ENCODE measurements at places on chromosomes 3 and 15.

GRCh38 chr3:56069766-56070165, 398.5 kb downstream of the ERC2 start:
- DNase-seq, result no peak

DNA sequence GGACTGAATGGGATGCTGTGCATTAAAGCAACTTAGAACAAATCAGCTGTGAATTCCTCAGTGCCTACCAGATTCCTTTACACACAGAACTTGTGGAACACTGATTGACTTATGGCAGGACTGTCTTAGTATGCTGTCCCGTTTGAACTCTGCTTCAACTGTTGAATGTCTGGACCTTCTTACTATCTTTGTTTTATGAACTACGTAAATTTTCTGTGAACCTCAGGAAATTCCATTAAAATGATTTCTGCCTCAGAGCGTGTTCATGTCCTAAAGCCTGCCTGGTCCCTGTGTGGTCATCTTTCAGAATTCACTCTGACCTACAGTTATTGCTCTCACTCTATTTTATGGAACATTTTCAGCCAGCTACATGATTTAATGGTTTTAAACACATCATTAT, 29.4 kb upstream of the FBN1 start:
- DNase-seq, result no peak

DNA sequence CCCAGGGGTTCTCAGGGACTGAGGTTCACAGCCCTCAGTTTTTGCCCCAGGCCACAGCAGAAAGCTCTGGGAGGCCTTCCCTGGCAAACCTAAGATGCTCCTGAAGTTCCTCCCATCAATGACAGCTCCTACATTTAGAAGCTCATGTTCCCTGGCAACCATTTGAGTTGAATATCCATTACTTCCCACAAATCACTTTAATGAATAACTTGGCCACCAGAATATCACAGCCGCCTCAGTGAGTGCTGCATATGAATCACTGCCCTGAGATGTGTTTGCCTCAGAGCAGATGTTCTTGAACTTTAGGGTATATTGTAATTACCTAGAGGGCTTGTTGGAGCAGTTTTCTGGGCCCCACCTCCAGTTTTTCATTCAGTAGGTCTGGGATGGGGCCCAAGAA, 27.4 kb downstream of the SLCO2A1 start:
- no peak for DNase-seq

GRCh38 chr15:48112242-48112641, 8.5 kb upstream of the SLC24A5 start:
- DNase-seq, result peak; percentile 4

GRCh38 chr15:100183921-100184495, 157.8 kb downstream of the ADAMTS17 start:
- DNase-seq, result no peak

GRCh38 chr15:71880276-71880675, 69.9 kb downstream of the NR2E3 start:
- DNase-seq, result no peak

DNA sequence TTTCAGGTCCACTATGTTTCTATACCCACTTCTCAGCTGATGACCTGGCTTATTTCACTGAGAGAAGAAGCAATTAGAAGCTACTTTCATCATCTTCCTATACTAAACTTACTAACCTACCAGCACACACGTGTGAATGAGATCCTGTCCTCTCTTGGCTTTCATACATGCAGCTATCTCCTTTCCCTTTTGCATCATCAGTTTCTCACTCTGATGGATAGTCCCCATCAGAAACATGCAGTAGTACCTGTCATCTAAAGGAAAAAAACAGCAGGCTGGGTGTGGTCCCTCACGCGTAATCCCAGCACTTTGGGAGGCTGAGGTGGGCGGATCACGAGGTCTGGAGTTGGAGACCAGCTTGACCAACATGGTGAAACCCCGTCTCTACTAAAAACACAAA, 237.6 kb upstream of the C2CD4B start:
- DNase-seq, result no peak

DNA sequence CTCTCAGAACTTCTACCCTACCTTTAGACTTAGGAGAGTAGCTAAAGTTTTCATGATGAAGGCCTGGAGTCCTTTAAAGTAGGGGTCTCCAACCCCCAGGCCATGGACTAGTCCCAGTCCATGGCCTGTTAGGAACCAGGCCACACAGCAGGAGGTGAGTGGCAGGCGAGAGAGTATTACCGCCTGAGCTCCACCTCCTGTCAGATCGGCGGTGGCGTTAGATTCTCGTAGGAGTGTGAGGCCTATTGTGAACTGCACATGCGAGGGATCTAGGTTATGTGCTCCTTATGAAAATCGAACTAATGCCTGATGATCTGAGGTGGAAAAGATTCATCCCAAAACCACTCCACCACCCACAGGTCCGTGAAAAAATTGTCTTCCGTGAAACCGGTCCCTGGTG, 18.3 kb upstream of the CACNA2D3 start:
- no peak for DNase-seq

- no peak for DNase-seq
Measured at GRCh38 chr3:173939331-173939730, 541.8 kb downstream of the NLGN1 start.

- no peak for DNase-seq
Measured at GRCh38 chr3:169354774-169355501, 308.6 kb downstream of the MECOM start.

DNA sequence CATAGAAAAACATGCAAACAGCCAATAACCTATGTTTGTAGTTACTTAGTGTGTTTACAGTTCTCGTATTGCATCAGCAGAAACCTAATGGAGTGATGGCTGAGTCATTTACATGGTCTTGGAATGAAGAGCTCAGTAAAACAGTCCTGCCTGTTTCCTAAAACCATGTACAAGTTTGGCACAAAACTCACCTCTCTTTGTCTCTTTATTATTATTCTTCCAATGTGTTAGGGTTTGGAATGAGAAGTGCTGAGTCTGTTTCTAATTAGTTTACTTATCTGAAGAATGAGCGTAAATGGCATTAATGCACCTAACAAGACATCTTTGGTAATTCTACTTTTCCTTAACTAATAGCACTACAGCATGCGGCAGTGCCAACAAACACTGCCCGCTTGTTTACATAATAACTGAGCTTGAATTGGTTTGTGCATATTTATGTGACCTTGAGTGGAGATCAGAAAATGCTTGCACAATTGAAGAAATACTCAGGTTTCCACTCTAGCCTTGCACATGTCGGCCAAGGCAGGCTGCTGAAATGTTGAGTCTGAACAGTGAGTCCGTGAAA, 385.4 kb upstream of the SEMA6D start:
- DNase-seq, result no peak

- no peak for DNase-seq
Measured at GRCh38 chr3:105077060-105077822, 289.5 kb upstream of the ALCAM start.

- DNase-seq, result peak; percentile 52
Measured at GRCh38 chr3:102715030-102715697, 280.3 kb downstream of the ZPLD1 start.

DNA sequence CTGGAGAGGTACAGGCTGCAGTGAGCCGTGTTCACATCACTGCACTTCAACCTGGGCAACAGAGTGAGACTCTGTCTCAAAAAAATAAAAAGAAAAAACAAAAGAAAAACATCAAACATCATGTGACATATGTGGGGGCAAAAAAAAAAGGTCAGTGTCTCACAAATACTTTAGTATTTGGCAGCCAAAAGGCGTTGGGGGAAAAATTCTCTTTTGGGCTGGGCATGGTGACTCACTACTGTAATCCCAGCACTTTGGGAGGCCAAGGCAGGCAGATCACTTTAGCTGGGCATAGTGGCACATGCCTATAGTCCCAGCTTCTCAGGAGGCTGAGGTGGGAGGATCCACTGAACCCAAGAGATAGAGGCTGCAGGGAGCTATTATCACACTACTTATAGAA, 47.6 kb downstream of the TMCC1 start:
- DNase-seq, result no peak

- DNase-seq, result no peak
Measured at GRCh38 chr3:95319921-95320494, 1257.1 kb downstream of the NSUN3 start.

DNA sequence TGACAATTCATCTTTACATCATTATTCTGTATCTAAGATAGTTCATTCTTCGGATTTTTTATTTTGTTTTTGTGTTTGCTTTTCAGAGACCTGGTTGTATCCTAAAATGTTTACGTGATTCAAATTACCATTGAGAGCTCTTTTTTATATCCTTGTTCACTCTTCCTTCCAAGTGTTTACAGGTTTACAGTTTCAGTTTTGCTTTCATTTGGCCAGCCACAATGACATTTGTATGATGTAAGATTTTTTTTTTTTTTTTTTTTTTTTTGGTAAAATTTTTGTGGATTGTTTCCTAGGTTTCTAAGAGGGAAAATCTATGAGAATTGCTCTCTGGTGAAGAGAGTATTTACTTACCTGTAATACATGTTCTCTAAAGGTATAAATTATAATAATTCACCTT, 55.0 kb downstream of the SETD5 start:
- DNase-seq, result no peak

- DNase-seq, result no peak
Measured at GRCh38 chr3:43171748-43172147, 65.9 kb upstream of the POMGNT2 start.

DNA sequence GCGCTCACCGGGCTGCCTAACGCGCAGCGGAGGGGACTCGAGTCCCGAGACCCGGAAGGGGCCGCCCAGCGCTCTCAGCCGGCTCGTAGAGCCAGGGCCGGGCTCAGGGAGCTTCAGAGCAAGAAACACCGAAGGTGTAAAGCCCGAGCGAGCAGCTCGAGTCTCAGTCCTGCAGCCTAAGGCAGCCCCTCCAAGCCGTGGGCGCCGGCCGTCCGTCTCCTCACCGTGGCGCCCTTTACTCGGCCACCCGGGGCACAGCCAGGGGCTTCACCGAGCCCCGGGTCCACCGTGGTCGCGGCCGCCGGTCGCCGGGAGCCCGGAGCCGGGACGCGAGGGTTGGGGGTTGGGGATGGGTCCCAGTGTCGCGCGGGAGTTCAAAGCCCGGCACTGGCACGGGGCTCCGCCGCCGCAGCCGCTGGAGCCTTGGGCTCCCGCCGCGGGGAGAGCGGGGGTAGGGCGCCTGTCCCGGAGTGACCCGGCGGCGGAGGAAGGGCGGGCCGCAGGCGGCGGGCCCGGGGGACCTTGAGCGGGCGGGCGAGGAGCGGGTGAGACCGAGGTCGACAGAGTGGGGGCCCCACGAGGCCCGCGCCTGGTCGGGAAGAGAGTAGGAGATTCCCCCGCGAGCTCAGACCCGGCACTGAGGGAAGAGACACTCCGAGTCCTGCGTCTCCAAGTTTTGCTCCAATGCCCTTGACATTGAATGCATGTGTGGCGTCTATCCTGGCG, 26.9 kb upstream of the THRB start:
- DNase-seq, result peak; percentile 27

DNA sequence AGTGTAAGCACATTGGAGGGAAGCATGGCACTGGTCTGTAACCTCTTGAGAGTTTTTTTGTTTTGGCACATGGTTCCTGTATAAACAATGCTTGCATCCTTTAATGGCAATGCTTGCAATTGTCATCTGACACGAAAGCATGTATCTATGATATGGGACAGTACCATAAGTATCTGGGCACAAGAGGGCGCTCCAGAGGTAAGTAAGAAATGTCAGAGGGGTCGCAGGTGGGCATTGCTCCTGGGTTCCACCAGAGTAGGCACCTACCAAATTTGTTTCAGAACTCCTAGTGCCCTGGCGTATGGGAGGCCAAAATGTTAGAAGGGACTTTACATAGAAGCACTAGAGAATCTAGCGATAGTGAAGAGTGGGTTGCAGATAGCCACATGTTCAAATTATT, 58.7 kb upstream of the BCHE start:
- DNase-seq, result no peak

- DNase-seq, result no peak
Measured at GRCh38 chr15:27278761-27279160, 307.8 kb downstream of the GABRG3 start.

GRCh38 chr3:152466784-152467183, 198.1 kb downstream of the MBNL1 start:
- no peak for DNase-seq

GRCh38 chr3:158085931-158086330, 20.3 kb downstream of the SHOX2 start:
- DNase-seq, result no peak

DNA sequence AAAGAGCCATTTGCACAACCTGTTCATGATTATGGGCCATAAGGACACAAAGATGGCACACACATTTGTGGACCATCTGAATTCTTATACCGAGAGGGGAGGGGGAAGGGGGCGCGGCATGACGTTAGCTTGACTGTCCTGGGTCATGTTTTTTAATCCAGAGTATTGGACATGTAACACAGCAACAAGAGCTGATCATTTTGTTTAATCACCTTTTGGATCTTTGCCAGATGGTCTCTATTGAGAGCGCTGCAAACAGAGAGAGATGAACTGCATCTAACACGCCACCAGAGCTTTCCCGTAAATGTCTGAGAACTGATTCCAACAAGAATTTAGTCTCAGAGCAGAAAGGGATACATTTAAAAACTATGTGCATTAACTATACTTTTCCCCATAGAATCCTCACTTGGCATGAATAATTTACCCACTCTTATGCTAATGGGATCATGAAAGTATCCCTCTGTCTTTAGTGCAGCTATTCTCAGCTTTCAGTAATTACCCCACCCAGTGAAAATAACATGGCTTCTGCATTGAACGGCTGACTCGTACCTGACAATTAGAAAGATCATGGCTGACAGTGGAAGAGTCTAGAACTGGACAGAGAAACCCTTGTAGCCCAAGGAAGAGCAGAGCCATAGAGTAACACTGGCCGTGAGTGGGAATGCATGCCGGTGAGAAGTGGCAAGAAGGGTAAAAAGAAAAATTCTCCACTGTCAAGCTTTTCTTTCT, 22.6 kb downstream of the MEIS2 start:
- DNase-seq, result no peak

DNA sequence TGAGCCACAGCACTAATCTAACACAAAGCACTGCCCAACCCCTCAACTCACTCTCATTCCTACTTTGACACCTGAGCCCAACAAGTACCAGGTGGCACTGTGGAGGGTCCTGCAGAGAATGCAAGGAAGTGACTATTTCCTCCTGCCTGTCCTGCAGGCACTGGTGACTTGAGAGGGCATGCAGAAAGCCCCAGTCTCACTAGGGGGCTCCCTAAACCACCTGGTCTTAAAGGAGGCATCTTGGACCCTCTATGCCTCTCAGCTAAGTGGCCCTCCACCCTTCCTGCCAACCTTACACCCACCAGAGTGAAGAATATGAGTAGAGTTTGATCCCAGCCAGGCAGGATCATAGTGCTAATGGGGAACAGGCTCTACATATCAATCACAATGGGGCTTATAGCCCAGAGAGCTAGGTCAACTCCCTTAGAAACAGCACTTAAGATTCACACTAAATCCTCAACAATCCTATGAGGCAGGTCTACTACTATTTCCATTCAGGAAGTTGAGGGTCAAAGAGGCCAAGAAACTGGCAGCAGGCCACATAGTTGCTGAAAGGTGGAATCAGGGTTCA, 15.2 kb downstream of the TRAIP start:
- DNase-seq, result no peak

GRCh38 chr3:133256787-133257483, 142.9 kb upstream of the BFSP2 start:
- peak; percentile 13 for DNase-seq

GRCh38 chr15:69304182-69304545, 5.5 kb downstream of the PAQR5 start:
- no peak for DNase-seq

Data from GM13976 (cell line).